Stimulated activated CD8-positive, alpha-beta memory T cell treated with anti-CD3 and anti-CD28 coated beads, Interleukin-4, amount 100 ng/mL, for 1 hour (primary cell): ENCODE measurements at places on chromosomes 6 and 20.

- no peak for DNase-seq
Measured at GRCh38 chr20:59747671-59748515, 143.6 kb downstream of the PHACTR3 start.

GRCh38 chr6:168045141-168045691 lies 33.8 kb downstream of the FRMD1 start:
- DNase-seq: no peak

DNA sequence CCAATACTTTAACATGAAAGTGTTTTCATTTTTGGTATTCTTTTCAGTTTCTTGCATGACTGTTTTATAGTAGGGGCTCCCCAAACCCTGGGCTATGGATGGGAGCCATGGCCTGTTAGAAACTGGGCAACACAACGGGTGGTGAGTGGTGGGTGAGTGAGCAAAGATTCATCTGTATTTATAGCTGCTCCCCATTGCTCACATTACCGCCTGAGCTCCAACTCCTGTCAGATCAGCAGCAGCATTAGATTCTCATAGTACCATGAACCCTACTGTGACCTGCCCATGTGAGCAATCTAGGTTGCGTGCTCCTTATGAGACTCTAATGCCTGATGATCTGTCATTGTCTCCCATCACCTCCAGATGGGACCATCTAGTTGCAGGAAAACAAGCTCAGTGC lies 42.3 kb upstream of the HMGCLL1 start:
- no peak for DNase-seq

DNA sequence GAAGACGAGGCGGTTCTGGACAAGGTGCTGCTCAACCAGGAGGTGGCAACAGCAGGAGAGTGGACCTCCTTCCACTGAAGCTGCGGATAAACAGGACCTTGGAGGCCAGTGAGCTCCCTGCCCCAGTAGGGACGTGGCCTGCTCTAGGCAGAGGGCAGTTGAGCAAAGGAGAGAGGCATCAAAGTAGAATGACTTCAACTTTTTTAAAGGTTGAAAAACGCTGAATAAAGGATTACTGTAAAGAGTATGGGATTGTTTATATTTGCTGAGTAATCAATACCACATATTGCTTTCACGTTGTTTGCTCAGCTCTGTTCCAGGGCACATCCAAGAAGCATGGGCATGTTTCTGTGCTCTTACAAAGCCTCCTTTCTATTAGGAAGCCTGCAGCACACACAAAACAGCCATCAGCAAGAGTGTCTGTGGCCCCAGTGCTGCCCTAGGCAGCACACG lies 48.1 kb downstream of the ERMARD start:
- no peak for DNase-seq

DNA sequence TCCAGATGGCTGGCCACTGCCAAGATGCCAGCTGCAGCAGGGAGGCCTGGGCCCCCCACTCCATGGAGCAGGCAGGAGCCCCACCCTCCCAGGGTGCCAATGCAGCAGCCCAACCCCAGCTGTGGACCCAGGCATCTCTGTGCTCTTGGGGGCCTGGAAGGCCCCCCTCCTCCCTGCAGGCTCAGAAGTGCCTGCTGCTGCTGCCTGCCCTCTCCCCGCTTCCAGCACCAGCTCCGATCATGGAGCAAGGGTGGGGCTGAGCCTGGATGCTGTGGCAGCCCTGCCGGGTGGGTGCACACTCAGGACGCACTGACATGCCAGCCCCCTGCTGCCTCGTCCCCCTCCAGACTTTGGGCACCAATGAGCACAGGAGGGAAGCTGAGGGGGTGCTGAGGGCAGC lies 14.8 kb upstream of the ABCC10 start:
- no peak for DNase-seq

GRCh38 chr6:115582386-115582785 lies 478.3 kb downstream of the FRK start:
- no peak for DNase-seq

DNA sequence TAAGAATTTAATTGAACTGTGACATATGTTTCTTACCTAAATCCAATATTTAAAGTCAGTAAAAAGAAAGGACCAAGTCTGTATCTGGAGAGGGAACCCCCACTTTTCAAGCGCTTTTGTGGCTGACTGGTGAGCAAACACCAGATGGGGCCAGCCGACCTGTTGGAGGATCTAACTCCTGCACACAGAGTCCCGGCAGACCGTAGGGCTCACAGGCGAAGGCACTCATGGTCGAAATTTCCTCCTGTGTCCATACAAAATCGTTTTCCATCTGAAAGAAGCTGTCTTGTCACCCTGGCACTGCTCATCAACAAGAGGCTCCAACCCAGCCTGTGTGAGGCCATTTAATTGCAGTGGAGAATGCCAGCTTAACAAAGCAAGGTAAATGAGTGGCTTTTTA lies 94.0 kb downstream of the SCML4 start:
- no peak for DNase-seq

DNA sequence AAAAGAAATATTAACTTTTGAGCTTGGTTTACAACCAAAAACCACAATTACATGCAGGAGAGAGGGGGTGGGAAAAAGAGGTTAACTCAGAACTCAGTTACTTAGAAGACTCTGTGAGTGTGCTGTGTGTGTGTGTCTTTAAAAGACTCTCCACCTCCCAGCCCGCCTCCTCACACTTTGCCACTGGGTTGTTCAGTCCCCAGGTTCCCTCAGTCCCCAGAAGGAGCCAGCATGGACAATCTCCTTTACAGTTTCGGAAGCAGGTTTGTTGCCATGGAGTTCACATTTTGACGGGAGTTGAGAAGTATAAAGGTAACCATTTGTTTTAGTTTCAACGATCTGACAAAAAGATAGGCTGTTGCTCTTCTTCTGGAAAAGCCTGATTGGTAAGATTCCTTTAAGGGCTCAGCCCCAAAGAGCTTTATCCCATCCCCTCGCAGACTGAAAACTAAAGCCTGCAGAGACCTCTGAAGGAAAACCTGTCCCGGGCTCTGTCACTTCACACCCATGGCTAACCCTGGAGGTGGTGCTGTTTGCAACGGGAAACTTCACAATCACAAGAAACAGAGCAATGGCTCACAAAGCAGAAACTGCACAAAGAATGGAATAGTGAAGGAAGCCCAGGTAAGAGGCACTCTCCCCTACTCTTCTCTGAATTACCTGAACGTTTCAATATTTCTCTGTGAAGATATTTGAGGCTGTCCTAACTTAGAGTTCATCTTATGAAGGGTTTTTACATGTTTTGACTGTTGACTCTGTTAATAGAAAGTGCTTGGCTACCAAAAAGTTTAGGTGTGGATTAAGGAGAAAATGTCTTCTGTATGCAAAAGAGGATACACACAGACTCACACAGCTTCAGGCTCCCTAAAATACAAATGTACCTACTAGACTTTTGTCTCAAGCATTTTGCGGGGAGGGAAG lies at the start of gene SPTLC3:
Gene SPTLC3, plus strand, starts transcription at position 212 of the 921 bp plus-strand sequence. Its CDS starts 296 bp downstream, at position 508.
- DNase-seq: no peak

DNA sequence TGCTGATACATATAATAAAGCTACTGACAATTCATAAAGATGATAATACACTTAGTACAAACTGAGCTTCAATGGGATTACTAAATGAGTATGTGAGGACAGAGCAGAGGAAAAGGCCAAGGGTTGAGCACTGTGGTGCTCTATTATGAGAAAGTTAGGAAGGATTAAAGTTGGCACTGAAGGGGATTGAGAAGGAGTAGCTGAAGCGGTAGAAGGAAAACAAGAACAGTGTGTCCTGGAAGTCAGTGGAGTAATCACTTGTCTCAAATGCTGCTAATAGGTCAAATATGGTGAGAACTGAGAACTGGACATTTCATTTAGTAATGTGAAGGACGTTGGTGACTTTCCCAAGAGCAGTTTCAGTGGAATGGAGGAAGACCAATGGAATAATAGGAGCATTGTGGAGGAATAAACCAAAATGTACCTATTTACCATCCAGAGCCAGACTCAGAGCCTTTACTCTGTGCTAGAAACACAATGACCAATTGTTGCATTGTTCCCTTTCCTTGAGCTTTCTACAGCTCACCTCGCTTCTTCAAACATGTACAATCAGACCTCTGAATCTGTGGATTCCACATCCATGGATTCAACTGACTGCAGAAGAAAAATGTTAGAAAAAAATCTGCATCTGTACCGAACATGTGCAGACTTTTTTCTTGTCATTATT lies 255.9 kb downstream of the LAMA2 start:
- no peak for DNase-seq

GRCh38 chr6:157462956-157463742 lies 82.2 kb downstream of the ZDHHC14 start:
- DNase-seq: no peak

DNA sequence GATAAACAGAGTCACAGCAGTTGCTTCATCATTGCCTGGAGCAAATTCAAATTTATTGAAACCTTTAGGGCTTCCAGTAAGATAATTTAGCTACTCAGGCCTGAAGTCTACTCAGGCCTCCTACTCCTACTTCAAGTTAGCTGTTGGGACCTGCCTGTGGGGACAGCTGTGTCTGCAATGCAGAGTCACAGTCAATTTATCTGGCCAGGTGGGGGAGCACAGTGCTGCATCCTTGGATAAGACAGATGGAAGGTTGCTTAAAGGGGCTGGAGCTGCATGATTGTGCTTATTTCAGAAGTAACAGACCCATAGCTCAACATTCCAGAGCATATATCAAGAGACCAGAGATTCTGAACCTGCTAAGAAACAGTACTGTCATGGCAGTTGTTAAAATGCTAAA lies 932.1 kb downstream of the QKI start:
- no peak for DNase-seq

DNA sequence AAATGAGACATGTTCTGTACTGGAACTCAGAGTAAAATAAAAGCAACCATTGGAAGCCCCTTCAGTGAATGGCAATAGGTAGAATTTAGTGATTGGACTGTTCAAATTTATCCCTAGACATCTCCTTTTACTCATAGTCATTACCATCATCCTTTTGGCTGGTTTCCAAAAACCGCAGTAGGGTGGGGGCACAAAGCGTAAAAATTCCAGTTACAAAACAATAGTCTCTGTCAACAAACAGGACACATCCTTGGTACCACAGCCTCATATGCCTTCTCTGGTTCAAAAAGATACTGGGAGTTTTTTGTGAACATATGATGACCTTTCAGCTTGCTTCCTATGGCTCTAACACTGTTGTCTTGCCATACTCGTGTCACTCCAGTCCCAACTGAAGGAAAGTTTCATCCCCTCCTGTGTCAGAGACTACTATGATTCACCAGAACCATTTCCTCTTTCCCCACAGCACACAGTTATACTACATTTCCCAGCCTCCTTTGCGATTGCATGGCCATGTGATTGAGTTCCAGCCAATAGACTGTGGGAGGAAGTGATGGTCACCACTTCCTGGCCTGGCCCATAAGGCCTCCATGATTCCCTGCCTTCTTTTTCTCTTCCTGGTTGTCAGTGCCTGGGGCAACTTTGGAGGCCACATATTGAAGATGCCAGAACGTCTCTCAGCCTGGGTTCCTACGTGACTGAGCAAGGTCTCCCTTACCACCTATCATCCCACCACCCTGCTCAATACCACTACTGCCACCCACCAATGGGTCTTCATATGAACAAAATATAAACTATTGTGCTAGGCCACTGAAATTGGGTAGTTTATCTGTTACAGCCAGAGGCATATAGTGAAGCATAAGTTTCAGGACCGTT lies 162.4 kb downstream of the ID4 start:
- no peak for DNase-seq

- DNase-seq: no peak
Measured at GRCh38 chr20:43728686-43729255, 2.0 kb upstream of the GTSF1L start.

- no peak for DNase-seq
Measured at GRCh38 chr6:47532981-47533585, 55.5 kb downstream of the CD2AP start.

DNA sequence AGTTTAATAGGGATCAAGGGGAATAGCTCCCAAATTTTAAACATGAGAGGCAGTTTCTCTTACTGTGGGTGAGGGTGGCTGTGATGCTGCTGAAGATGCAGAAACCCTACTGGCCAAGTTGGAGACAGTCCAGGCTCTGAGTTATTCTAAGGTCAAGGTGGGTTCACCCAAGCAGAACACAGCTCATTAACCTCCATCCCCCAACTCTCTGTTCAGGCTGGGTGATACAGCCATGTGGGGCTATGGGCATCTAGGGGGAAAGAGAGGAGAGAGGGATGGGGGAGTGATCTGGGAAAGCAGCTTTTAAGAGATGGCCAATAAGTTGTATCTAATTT lies 18.9 kb upstream of the TRAM2 start:
- DNase-seq: no peak

GRCh38 chr6:30719356-30719755 lies 796 bp upstream of the TUBB start:
- no peak for DNase-seq

DNA sequence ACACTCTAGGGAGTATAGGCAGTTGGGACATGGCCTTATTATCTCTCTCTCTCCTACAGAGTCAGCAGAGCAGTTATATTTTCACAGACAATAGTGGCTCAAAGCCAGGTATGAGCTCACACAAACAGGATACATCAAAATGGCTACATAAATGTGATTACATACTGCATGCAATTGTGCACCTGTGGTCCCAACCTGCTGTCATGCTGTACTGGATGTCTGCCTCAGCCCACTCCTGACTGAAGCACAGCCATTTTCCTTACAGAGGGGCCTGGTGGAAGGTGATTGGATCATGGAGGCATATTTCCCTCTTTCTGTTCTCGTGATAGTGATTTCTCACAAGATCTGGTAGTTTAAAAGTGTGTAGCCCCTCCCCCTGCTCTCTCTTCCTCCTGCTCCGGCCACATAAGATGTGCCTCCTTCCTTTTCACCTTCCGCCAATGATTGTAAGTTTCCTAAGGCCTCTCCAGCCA lies 37.0 kb upstream of the SAMHD1 start:
- no peak for DNase-seq

- DNase-seq: no peak
Measured at GRCh38 chr20:33963751-33964150, 30.0 kb upstream of the RALY start.

- DNase-seq: no peak
Measured at GRCh38 chr6:159935065-159935464, 33.8 kb upstream of the IGF2R start.

GRCh38 chr6:41887331-41887751 lies 7.8 kb downstream of the USP49 start:
- DNase-seq: no peak

- no peak for DNase-seq
Measured at GRCh38 chr20:53016071-53016470, 43.9 kb downstream of the TSHZ2 start.

DNA sequence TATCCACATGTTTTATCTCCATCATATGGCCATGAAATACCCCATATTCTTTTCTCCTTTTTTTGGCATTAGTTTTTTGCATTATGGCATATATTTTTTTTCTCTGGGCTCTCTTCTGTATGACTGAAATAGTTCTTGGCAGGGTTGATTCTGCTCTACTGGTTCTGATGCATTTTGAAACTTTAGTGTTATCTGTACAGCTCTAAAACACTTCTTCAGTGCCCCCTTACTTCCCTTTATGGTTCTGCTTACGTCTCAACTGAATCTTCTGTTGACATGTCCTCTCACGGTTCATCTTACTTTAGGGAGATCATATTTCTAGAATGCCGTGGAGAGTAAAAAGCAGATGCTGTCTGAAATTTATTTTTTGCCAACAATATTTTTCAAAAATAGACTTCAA lies 23.2 kb upstream of the TXNDC5 start:
- DNase-seq: no peak

- peak; percentile 69 for DNase-seq
Measured at GRCh38 chr6:81752084-81752920, at the start of gene TENT5A. TENT5A (minus strand) TSS chr6:81752681; CDS start chr6:81752141, 540 bp downstream.
